ENCODE measurements at places on chromosomes 7 and 10. TPM values are rescaled to one million over a fixed set of nuclear protein-coding genes. Genes with fewer than 3 reads are reported as not detected.

GRCh38 chr10:130740166-130740565, 571.4 kb downstream of the TCERG1L start:
- no peak for DNase-seq

GRCh38 chr7:102080434-102081243, 206.0 kb upstream of the SH2B2 start:
- no peak for DNase-seq

The CLDN3 gene
- not detected for total RNA-seq

The TSC22D4 gene
- total RNA-seq, result 37.8 TPM

- DNase-seq, result no peak
Measured at GRCh38 chr10:93440591-93441091, 41.5 kb downstream of the MYOF start.

The BLVRA gene
- 57.7 TPM for total RNA-seq
